Mesenchymal stem cell (in vitro differentiated cells and primary cell): ENCODE measurements at places on chromosomes 5 and 9.

DNA sequence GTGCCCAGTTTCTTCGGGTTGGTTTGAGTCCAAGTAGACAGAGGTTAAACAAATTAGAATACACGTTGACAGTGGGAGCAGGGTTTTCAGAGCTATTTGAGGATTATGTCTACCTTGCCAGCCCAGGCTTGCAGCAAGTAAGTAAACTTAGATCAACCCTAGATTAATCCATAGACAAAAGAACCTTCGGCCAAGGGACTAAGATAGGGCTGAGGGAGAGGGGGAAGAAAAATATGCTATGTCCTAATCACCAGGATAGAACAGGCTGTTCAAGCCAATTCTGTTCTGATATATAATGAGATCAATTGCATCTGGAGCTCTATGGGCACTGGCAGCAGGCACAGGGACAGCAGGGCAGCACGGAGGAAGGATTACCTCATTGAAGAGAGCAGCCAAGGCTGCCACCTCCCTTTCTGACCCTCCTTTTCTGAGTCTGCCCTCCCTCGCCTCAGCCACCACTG, 377.7 kb downstream of the PIK3R1 start:
- DNase-seq, result no peak

DNA sequence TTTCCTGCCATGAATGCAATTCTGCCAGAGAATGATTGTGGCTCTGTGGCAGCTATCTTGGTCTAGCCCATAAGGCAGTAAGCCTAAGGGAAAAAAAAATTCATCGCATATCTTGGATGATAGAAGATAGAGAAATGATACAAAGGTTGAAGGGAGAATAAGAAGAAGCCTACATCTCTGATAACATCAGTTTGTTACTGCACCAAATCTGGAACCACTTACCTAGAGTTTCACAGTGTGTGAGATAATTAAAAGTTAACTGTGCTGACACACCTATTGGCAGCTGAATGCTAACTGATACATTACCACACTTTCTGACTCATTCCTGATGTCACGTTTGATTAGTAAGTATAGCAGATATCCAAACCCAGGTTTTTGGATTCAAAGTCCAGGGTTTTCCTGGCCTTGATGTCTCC, 91.6 kb upstream of the TAF11L2 start:
- no peak for DNase-seq

GRCh38 chr9:95642189-95642588, 125.4 kb upstream of the PTCH1 start:
- no peak for DNase-seq

GRCh38 chr5:107359033-107359915, 311.5 kb downstream of the EFNA5 start:
- DNase-seq, result peak; percentile 46

GRCh38 chr5:55853818-55854217, 2.7 kb downstream of the IL31RA start:
- peak; percentile 35 for DNase-seq

GRCh38 chr5:80037366-80037765, 2.2 kb downstream of the THBS4 start:
- DNase-seq, result no peak

DNA sequence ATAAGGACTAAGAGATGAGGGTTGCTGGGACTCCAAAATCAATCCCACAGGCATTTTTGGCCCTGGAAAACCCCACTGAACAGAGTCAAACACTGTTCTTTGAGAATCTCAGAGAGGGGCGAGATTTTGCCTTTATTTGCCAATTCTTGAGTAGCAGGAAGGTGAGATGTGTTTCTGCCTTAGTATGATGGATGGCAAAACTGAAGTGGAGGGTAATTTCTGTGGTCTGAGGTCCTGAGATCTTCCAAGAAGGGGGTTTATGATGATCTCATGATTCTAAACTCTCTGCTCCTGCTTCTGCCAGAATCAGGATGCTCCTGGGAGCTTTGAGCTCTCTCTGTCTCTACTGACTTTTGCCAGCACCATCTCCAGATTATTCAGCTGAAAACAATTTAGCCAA, 174.8 kb upstream of the CLINT1 start:
- DNase-seq, result no peak

GRCh38 chr9:96056226-96056625, 180.7 kb downstream of the ERCC6L2 start:
- no peak for DNase-seq

GRCh38 chr5:91189480-91190313, 193.4 kb downstream of the ARRDC3 start:
- peak; percentile 98 for DNase-seq

- DNase-seq, result peak; percentile 12
Observed at GRCh38 chr9:136143215-136144001, 24.7 kb upstream of the TMEM250 start.

DNA sequence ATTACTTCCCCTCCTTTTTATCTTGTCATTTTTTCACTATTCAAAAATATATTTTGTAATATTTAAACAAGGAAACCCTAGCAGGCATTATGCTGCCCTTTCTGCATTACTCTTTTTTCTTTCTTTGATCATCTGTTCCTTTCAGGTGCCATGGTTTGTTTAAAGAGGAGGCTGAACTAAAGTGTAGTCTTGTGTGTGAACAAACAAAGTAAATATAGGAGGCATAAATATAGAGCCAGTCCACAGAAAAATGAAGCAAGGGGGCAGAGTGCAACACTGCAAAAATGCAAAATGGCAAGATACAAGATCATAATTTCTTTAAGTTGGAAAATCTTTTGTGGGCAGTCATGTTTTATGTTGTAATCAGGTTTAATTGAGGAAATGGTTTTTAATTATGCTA, 947.3 kb upstream of the COX7C start:
- DNase-seq, result no peak

DNA sequence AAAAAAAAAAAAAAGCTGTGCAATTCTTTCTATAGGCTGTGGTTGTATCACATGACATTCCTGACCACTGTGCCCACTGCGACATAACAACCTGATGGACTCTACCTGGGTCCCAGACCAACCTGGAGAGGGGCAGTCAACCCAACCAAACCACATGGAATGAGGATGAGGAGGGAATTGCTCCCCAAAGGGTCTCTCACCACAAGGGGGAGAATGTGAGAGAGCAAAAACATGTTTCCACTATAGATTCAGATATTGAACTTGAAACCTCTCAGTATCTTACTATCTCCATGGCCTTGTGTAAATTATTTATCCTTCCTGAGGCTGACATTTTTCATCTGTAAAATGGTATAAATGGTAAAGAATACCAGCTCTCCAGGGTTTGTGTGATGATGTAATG, 66.9 kb upstream of the SV2C start:
- DNase-seq, result no peak

GRCh38 chr5:54315736-54316528, 5.6 kb upstream of the ARL15 start:
- DNase-seq, result no peak

DNA sequence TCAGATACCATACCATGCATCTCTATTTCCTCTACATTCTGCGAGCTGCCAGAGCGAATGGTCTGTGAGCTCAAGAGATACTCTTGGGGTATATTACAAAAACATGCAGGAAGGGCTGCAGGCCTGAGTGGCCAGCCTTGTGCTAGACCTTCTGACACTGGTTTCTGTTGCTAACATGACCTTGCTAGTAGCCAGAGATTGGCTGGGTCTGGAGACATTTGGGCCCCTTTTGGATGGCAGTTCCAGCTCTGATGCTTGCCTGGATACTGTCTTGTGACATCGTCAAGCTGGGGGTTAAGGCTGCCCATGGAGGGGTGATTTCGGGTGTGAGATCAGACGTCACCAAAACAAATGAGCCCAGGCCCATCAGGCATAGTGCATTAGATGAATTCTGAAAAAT, 56.1 kb upstream of the FSTL4 start:
- no peak for DNase-seq

- DNase-seq, result no peak
Observed at GRCh38 chr9:36221667-36222066, 30.9 kb downstream of the CLTA start.

DNA sequence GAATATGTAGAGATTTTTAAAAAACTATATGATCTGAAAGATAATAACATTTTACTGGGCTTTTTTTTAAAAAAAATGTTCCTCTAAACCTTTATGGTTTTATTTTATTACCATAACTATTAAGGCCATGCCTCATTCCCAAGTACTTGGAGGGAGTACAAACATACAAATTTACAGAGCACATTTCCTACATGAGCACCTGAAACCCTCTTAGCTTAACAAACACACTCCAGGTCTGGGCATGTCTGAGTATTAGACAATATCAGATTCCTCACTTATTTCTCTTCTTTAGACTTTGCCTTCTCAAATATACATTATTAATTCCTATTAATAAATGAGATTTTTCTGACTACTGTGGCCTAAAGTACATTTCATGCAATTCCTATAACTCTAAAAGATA, 319.2 kb downstream of the SLCO4C1 start:
- no peak for DNase-seq

DNA sequence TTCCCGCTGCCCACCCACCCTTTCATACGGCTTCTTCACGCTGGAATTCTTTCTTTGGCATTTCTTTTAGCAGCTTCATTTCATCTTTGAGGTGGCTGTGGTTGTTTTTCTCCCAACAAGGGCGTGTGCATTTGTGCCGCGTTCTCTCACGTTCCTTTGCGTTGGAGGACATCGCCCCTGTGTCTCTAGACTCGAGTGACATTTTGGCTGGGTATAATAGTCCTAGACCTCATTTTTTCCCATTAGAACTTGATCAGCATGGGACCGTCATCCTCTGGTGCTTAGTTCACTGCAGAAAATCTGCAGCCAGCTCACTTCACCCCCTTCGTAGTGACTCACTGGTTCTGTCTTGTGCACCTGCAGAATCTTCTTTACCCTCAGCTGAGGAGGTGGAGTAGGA, 29.5 kb downstream of the KCNT1 start:
- no peak for DNase-seq

GRCh38 chr5:171601266-171601881, 181.9 kb downstream of the FGF18 start:
- no peak for DNase-seq

DNA sequence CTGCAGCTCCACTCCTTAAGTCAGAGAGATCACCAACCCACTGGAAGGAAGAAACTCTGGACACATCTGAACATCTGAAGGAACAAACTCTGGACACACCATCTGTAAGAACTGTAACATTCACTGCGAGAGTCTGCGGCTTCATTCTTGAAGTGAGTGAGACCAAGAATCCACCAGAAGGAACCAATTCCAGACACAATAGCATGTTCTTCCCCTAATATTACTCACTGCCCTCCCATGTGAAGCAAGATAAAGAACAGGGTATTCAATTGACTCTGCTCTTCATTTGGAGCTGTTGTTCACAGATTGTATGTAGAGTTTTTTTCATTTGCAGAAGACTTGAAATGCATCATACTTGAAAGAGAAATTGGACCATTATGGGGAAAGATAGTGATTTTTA, 10.8 kb downstream of the SAXO1 start:
- no peak for DNase-seq

GRCh38 chr5:61817472-61818326, 485.6 kb downstream of the ZSWIM6 start:
- peak; percentile 63 for DNase-seq

- DNase-seq, result no peak
Observed at GRCh38 chr9:90032296-90033027, 427.6 kb downstream of the GADD45G start.

DNA sequence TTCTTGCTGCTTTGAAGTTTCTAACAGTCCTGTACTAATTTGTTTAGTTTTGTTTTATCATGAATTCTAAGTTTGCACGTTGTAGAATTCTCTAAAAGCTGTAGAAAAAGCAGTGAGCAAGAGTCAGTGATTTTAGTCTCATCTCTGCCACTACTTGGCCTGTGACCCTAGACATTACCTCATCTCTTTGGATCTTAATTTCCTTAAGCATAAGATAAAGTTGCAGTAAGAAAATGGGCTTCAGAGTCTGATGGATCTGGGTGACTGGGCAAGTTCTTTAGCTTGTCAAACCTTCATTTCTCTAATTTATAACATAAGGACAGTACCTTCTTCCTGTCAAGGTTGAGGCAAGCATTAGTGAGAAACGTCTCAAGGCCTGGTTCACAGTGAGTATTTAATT, 247.9 kb downstream of the DMRT2 start:
- DNase-seq, result no peak

DNA sequence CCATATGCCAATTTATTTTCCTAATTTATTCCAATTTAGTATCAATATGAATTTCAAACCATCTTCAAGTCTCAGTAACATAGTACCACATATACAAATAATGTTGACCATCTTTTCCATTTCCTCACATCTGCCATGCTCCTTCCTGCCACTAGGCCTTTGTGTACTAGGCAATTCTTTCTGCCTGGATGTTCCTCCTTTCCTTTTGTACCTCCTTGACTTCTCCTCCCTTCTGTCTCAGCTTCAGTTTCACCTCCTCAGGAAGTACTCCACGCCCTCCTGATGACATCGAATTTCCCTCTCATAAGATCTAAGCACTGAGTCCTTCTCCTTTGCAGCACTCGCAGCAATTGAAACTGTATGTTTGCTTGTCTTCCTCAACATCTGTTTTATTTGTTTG, 53.9 kb downstream of the MEF2C start:
- no peak for DNase-seq

- DNase-seq, result peak; percentile 53
Observed at GRCh38 chr9:131238402-131239021, 37.8 kb downstream of the FAM78A start.

DNA sequence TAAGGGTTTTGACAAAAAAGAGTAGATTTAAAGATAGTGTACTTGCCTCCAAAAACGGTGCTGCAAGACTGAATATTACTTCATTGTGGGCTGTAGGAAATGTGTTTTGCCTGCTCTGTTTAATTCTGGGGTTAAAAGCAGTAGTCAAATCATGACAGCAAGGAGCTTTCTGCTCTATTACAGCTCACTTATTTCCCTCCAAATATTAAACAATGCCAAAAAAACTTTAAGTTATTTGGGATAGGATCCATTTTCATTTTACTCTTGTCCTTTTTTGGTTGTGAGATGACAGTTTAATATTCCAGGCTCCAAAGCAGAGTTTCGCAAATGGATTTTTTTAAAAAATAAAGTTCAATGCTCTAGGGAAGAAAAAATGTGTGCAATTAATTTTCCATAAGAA, 340.4 kb upstream of the RGMB start:
- DNase-seq, result no peak

GRCh38 chr5:80192507-80193241, 63.2 kb downstream of the SERINC5 start:
- peak; percentile 26 for DNase-seq

DNA sequence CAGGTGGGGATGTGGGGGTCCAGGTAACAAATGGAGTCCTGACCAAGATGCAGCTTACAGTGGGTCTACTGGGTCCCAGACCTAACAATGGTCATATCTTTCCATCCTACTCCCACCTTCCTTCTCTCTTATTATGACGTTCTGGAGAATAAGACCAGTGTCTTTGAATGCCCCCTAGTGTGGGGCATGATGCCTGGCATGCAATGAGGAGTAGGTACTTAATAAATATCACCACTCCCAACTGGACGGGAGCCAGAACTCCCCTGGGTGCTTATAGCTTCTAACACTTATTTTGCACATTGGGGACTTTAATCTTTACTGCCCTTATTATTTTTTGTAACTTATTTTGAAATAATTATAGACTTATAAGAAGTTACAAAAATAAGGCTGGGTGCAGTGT, 98.2 kb downstream of the NDFIP1 start:
- DNase-seq, result no peak
